GM12878 (cell line): ENCODE measurements at places on chromosomes 6 and 20. TPM values are rescaled to one million over a fixed set of nuclear protein-coding genes. Genes with fewer than 3 reads are reported as not detected.

EYS gene
- total RNA-seq: not detected in 2 replicates

TBC1D20 gene
- 12.8 and 13.2 TPM in 2 replicates for total RNA-seq

TMC2 gene
- total RNA-seq: not detected in 2 replicates

GRCh38 chr6:155408981-155409380 lies 46.7 kb downstream of the NOX3 start:
- DNase-seq: no peak

DNA sequence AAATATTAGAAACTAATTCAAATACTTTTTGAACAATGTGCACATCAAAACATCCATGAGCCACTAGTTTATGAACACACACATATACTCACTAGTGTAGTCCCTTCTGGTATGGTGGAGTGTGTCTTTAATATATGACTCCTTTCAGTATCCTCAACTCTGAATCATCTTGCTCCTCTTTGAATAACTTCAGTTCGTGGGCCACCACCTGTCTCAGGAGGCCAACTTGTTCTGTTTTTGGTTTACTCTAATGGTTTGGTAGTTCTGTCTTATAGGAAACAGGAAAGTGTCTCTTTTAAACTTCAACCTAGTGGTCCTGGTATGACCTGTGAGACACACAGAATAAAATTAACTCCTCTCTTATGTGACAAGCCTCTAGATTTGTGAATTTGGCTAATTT lies 55.6 kb downstream of the ZNF292 start:
- peak; percentile 49 for DNase-seq

- DNase-seq: no peak
These were observed 61.5 kb downstream of the GPX5 start for GRCh38 chr6:28586962-28587745.

GRCh38 chr6:133710826-133711225 lies 178.1 kb upstream of the TCF21 start:
- DNase-seq: no peak

DNA sequence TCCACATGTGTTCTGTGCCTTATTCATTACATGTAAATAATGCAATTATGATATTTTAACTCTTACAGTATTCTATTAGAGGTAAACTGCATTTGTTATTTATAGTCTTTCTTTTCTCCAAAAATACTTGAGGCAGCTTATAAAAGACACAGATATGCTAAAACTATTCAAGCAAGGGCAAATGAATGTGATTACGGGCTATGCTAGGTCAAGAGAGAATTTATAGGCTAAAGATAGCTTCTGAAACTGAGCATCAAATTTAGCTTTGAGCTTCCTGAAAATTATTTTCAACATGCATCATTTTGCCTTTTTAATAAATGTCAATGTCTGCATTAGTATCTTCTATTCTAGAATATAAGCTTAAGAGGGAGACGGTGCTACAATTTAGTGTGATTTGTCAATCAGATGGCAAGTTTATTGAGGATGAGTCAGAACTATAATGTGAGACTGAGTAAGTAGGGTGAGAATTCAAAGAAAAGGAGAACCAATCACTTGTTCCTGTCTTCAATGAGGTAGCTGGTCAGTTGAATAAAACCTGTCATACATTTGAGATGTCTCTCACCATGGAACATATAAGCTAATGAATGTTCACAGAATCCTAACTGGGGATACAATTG lies 669.4 kb upstream of the CITED2 start:
- DNase-seq: no peak

- no peak for DNase-seq
These were observed 103.2 kb upstream of the SSTR4 start for GRCh38 chr20:22931653-22932608.

- no peak for DNase-seq
These were observed 27.3 kb downstream of the FNDC1 start for GRCh38 chr6:159196430-159196975.

DNA sequence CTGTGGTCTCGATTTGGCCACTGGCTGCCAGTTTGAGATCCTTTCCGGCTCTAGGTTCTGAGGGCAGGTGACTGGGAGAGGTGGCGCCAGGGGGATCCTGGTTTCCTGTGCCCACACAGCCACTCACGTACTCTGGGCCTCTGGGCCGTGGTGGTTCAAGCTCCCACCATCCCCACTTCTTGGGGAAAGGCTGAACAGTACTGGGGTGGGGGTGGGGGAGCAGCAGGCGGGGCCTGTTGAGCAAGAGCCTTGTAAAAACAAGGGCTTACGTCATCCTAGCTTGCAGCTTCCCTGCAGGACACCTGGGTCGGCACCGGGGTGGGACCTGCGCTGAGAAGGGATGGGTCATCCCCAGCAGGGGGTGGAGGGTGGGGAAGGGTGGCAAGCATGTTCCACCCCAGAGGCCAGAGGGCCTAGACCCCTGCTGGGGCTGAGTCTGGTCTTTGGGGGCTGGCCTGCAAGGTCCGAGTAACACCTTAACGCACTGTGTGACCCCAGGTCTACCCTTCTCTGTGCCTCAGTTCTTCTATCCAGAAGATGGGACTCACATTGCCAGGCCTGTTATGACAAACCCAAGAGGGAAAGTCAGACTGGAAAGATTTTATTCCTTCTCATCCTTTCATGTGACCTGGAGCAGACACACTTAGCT lies 3.1 kb upstream of the CEBPB start:
- DNase-seq: no peak

DNA sequence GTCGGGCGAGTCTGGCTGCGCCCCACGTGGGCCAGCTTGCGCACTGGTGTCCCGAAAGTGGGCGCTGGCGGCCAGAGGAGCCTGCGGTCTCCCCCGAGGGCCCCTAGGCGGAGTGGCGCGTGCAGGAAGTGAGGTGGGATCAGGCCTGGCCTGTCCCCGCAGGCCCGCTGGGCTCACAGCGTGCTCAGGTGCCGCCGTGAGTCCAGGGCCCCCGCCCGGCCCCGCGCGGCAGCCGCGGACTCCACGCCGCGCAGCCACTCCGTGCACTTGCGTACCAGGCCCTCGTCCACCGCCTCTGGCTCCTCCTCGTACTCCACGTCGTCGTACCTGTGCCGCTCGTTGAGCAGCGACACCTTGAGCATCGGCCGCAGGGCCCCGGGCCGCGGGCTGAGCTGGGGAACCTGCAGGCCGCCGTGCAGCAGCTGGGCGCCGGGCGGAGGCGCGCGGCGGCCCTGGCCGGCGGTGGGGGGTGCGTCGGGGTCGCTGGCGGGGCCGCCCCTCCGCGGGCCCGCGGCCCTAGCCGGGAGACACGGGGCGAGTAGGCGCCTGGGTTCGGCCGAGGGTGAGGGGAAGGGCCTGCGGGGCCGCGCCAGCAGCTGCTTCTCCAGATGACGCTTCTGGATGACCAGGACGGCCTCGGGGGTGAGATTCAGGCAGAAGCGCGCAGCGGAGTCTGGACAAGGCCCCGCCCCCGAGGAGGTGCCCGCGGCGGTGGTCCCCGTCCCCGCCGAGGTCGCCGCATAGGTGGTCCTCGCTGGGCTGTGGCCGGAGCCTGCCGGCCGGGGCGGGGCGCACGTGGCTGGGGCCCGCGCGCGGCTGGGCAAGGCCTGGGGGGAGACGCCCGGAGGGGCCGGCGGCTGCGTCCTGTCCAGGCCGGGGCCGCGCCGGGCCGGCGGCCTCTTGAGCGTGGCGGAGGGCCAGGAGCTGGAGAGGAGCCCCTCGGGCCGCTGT lies 835 bp downstream of the PRR18 start:
- no peak for DNase-seq

GRCh38 chr6:44298055-44298803 lies 14.9 kb downstream of the AARS2 start:
- DNase-seq: no peak

DNA sequence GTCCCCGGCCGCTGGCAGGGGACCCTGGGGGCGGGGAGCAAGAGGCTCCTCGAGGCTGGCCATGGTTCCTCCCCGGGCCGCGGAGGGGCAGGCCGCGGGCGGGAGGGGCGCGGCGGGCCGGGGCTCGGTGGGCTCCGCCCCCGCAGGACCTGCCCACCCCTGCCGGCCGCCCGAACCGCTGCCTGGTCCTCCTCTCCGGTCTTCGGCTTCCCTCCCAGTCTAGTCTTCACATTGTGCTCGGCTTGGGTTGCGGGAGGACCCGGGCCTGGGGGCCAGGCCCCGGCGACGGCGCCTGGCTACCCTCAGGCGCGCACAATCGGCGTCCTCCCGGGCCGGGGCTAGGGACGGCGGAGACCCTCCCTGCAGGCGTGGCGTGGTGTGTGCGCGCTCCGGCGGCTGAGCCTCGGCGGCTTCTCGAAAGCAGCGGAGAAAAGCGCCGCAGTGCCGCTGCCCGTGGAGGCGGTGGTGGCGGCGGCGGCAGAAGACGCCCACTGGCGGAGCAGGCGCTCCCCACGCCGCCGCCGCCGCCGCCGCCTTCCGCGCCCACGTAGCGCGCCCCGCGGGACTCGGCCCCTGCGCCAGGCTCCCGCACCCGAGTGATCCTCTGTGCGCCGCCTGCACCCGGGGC lies at the start of gene PDE10A:
Gene PDE10A (minus strand): TSS at position 493 of the 628 bp plus-strand sequence. CDS start 430 bp downstream, at position 63.
- DNase-seq: no peak
